ENCODE measurements at places on chromosomes 2 and 18.

GRCh38 chr2:40210344-40210967, 241.4 kb downstream of the SLC8A1 start:
- no peak for DNase-seq

DNA sequence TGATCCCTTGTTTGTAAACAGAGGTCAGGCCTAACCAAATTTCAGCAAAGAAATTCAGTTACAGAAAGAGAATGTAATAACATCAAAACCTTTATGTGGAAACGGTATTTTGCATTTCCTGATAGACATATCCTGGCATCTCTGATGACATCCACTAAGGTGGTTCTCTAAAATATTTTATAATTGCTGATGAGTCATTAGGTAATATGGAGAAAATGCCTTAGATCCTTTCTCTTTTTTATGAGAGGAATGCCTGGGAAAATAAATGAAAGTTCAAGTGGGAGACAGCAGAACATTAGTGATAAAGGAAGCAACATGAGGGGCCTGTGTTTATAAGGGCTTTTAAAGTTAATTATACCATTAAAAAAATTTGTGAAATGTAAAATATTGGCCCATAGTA, 72.6 kb downstream of the PLCL1 start:
- DNase-seq: no peak

GRCh38 chr2:28137221-28137620, 246.7 kb downstream of the BABAM2 start:
- DNase-seq: no peak

- DNase-seq: no peak
Observed at GRCh38 chr2:108320326-108320922, 31.7 kb downstream of the SULT1C2 start.

GRCh38 chr2:74537140-74537539, 7.4 kb downstream of the HTRA2 start:
- DNase-seq: no peak

Data from SW 1271 (cell line).